ENCODE measurements at places on chromosomes 4 and X.

GRCh38 chr4:132114885-132115284, 1034.2 kb upstream of the PCDH10 start:
- no peak for DNase-seq

DNA sequence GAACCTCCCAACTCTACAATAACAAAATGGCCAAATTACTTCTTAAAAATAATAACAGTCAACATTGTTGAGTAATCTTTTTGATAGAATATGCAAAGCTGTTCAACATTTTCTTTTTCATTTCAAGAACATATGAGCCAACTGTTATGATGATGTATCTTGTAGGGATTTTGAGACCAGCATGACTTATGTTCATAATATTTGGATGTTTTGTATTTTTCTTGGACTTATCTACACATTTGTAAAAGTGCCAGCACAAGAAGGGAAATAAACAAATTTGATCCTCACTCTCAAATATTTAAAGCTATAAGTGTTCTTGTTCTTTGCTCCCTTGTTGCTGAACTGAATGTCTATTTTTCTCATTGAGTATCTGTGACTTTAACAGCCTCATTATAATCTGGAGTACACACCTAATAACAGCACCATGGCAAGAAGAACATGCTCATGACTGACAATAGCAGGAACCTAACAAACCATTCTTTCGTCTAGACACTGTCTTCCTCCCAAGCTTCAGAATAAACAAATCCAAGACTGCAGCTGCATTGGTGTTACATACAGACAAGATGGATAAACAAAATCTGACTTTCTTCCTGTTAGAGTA, 1049.7 kb downstream of the FAT4 start:
- DNase-seq = no peak

DNA sequence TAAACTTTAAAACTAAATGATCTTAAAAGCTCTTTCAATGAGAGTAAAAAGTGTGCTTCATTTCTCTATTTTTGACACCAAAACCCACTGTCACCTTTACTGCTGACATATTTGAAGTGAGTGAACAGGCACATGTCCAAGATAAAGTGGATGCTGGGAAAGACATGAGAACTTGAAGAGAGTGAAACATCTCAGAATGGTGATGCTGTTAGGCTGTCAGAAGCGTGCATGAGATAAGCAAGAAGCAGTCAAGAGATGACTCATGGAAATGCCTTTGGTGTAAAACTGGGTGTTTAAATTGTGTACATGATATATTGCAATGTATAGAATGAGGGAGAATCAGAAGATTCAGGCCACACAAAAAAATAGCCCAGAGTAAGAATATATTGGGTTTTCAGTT, 21.8 kb upstream of the GBA3 start:
- no peak for DNase-seq

- DNase-seq = no peak
Measured at GRCh38 chrX:74521961-74522751, 92.3 kb downstream of the RLIM start.

- no peak for DNase-seq
Measured at GRCh38 chrX:44480591-44480990, 62.1 kb downstream of the FUNDC1 start.

DNA sequence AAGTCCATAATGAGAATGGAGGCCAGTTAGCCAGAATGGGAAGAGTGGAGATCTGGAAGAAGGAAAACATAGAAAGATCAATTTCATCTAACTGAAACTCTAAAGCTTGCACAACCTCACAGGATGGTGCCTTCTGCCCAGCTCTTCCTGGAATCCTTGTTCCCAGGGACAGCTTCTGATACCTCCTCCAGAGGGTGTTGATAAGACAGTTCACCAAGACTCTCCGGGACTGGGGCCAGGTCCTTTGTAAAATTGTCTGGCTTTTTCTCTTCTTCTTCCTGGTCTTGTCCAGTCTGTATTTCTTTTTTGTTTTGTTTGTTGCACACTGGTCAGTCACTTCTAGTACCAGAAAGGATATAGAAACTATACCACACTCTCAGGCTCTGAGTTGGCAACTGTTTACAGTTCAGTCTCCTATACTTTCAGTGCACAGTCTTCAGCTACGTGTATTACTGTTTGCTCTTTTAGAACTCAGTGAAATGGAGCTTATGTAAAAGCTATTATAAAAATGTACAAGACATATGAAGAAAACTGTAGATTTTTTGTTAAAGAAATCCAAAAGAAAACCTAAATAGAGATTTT, 142.8 kb upstream of the RPL34 start:
- DNase-seq = no peak

GRCh38 chr4:7673121-7673520, 238.4 kb upstream of the PSAPL1 start:
- DNase-seq = no peak

GRCh38 chrX:20361081-20361889, 94.6 kb upstream of the RPS6KA3 start:
- no peak for DNase-seq

DNA sequence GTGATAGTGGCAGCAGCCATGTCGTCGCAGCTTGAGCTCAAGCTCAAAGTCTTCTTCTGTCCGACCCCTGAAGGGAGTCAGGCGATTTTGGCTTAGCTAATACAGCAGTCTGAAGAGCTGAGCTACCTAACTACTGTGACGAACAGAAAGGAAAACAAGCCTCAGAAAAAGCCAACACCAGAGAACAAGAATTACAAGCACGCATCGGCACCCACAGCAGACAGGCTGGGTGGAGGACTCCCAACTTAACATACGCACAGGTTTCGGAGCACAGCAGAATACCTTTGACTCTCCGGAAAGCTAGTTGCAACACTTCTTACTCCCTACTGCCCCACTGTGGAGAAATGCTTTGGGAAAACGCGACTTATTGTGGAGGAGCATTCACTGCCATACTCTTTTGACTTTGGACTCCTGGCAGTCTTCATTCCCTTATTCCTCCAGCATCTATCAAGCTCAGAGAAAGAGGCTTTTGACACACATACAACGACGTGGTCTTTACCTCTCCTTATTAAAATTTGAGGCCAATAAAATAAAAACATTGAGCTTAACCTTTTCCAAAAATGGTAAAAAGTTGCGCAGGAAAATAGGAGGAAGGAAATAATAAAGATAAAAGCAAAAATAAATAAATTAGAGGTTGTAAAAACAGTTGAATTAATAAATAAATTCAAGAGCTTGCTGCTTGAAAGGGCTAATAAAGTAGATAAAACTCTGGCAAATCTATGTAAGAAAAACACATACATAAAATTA, 41.3 kb upstream of the GPC3 start:
- no peak for DNase-seq

DNA sequence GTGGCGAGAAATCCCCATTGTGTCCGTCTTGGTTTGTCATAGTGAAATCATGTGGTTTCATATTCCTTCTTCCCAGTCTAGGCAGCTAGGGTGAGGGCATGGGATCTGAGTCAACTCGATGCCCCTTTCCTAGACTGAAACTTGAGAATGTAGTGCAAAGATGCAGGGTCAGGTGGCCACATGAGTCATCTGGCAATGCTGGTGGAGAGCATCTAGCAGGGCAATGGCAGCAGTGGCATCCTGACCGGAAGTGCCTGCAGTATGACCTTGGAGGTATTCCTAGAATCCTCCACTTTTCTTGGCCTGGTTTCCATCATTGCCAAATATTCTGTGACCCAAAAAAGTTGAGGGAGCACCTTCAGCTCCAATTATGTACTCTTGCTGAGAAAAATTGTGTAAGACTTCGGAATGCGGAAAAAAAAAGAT, 39.1 kb upstream of the TMEM184C start:
- DNase-seq = no peak

DNA sequence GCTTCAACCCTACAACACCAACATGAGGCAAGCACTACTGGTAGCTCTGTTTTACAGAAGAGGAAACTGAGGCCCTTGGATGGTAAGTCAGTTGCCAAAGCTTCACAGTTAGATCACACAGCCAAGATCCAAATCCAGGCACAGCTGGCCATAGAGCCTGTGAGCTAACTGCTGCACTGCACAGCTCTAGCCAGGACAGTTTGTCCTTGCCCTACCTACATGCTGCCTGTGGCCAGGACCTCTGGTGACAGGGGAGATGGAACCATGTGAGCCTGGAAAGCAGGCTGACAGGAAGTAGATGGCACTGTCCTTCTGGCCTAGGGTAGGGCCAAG, 257.8 kb downstream of the FBXW7 start:
- DNase-seq = no peak

DNA sequence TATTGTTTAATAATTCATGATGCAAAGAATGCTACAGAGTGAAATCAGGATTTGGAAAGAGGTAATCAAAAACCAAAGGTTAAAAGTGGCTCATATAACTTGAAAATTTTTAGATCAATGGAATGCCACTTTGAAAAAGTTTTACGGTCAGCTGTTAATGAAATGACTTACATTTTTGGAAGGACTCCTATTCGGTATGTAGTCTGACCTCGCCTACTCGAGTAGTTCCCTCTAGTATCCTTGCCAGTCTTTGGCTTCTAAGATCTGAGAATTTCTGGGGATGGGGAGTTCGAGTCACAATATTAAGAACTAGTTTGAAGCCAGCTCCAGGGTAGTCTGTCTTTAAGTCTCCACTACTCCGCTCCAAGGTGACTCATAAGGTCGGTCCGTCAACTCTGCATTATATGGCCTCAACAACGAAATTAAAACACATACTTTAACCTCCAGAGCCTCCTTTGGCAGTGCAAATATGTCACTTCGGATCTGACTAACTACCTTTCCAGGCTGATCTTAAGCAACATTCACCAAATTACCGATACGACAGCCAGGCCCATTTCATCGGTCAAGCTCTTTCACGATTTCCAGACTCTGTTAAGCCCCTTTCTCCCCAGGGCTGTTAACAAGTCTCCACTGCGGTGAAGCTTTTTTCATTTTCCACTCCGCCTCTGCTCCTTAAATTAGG, 733 bp upstream of the NAA15 start:
- no peak for DNase-seq

DNA sequence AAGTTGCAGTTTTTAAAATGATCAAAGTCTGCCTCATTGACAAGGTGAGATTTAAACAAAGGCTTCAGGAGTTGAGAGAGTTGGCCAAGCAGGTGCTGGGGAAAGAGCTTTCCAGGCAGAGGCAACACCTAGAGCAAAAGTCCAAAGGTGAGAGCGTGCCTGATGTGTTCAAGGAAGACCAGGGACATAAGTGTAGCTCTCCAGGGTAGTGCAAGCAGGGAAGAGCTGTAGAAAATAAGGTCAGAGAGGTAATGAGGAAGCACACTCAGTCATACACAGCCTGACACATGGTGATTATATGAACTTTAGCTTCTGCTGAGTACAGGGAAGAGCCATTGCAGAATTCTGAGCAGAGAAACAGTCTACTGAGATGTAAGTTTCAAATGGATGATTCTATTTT, 265.0 kb upstream of the NWD2 start:
- no peak for DNase-seq

DNA sequence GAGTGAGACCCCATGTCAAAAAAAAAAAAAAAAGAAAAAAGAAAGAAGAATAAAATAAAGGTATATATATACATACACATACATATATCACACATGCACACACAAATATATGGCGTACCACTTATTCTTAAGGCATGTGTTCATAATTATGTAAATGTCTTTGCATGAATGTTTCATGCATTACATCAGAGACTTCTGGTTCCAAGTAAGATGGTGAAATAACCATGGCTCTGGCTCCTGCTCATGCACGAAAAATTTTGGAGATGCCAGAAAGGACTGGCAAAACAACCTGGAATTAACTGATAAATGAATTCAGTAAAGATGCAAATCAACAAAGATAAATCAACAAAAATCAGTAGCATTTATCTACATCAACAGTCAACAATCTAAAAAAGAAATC, 19.7 kb upstream of the FHIP1A start:
- DNase-seq = no peak

DNA sequence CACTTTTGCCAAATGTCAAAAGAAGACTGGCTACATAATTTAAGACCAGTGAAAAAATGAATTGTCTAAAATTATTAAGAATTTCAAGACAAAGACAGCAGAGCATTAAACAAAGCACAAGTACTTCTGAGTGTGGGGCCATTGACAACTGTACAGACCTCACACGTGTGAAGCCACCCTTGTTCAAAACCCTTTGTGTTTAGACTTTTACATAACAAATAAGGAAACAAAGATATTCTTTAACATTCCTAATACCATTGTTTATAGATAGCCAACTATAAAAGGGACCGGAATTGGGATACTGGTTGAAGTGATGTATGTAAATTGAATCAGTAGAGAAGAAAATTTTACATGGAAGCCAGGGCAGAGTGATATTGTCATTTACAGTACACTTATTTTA, 624.2 kb downstream of the PCDH18 start:
- DNase-seq = no peak

GRCh38 chr4:33133723-33134122, 2413.6 kb downstream of the PCDH7 start:
- no peak for DNase-seq

- no peak for DNase-seq
Measured at GRCh38 chr4:25000639-25001038, 30.1 kb downstream of the LGI2 start.

GRCh38 chr4:139470295-139470694, 16.4 kb downstream of the RAB33B start:
- DNase-seq = no peak

DNA sequence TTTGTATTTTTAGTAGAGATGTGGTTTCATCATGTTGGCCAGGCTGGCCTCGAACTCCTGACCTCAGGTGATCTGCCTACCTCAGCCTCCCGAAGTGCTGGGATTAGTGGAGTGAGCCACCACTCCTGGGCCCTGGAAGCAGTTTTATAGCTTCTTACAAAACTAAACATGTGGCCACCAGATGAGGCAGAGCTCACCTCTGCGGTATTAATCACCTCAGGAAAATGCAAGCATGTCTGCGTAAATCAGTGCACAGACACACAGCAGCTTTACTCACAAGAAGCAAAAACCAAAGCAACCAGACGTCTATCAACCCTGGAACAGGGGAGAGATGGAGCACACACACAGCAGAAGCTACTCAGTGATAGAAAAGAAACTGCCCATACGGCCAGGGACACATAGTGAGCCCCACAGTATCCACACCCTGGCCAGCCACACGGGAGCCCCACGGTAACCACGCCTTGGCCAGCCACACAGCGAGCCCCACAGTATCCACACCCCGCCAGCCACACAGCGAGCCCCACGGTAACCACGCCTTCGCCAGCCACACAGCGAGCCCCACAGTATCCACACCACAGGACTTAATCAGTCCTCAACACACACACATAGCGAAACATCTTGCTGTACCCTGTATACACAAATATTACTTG, 30.2 kb downstream of the PPP2R3B start:
- DNase-seq = no peak

GRCh38 chrX:38066934-38067333, 60.6 kb downstream of the SYTL5 start:
- DNase-seq = no peak

- DNase-seq = no peak
Measured at GRCh38 chrX:123175366-123176122, 8.5 kb upstream of the GRIA3 start.

GRCh38 chrX:109448282-109448938, 33.5 kb downstream of the GUCY2F start:
- no peak for DNase-seq

DNA sequence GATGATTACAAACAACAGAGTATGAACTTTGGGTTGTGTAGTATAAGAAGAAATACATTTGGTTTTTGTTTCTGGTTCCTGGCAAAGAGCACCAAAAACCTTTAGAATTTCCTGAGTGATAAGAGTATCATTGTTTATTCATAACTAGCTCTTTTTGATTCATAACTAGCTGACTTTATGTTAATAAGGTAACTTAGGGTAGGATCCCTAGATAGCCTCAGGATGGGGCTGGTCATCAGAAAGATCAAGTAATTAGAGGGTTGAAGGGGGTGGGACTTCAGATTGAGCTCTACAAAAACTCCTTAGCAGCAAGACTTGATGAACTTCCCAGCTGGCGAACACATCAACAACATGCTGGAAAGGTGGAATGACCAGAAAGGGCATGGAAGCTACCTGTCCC, 166.5 kb downstream of the SCFD2 start:
- DNase-seq = no peak

GRCh38 chr4:78056265-78057129, 626 bp upstream of the FRAS1 start:
- DNase-seq = peak; percentile 97

Measured in NCI-H2029 treated with DMSO at 0.1 percent for 48 hours (cell line).